ENCODE measurements at places on chromosomes 13 and 19. TPM values are rescaled to one million over a fixed set of nuclear protein-coding genes. Genes with fewer than 3 reads are reported as not detected.

DNA sequence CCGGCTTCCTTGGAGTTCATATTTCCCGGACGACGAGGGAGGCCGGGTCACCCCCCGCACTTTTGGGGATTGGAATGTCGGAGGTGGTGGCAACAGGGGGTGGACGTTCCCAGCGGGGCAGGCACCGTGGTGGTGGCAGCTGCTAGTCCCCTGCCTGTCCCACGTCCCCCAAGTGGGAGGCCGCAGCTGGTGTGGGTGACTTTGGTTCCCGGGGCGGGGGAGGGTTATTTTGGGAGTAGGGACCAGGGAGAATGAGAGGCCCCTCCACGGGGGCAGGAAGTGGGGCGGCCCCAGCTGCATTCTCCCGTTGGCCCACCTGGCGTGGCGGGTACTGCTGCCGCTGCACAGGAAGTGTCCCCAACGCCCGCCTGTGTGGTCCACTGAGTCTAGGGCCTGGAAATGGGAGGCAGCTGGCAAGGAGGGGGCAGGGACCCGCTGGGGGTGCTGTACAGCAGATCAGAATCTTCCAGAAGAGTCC, 11.1 kb upstream of the PLIN3 start:
- DNase-seq = peak; percentile 30

- no peak for DNase-seq
Measured at GRCh38 chr13:55705526-55705925, 1435.2 kb upstream of the PRR20A start.

- peak; percentile 15 for DNase-seq
Measured at GRCh38 chr19:4506449-4507149, 11.7 kb downstream of the PLIN4 start.

GRCh38 chr19:4768934-4769777, 22.4 kb upstream of the FEM1A start:
- DNase-seq = peak; percentile 80

DNA sequence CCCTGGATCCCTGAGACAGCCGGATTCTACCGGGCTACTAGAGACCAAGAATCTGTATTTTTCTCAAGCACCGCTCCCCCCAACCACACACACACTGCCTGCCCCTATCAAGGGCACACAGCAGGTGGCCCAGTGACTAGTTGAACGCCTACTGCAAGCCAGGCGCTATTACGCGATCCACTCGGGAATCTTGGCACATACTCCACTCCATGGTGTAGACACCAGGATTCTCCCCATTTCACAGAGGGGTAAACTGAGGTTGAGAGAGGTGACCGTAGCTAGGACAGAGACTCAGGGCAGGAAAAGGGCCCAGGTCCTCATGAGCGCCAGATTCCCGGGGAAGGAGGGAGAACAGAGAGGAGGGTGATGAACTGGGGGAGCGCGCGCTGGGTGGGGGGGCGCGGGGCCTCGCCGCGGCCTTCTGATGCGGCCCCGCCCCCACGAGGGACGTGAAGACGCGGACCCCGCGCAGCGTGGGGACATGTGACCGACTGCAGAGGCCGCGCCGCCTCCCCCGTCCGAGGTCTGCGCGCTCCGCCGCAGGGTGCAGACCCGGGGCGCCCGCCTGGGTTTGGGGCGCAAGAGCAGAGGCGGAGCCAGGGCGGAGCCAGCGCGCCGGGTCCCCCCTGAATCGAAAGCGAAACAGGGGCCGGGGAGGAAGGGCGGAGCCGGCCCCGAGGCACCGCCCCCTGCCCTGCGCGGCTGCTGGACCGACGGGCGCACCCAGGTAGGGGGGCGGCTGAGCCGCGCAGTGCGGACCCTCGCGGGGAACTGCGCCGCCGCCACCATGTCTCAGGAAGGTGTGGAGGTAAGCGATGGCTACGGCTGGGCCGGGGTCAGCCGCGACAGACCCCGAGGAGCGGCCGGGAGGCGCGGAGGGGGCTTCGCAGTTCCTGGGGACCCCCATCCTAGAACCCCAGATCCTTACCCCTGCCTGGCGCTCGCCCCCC, at the start of gene SHFL:
Gene SHFL, plus strand, starts transcription at position 677 of the 950 bp plus-strand sequence. Its CDS starts 111 bp downstream, at position 788.
- DNase-seq = peak; percentile 89

GRCh38 chr13:30665638-30666037, 47.9 kb downstream of the USPL1 start:
- no peak for DNase-seq

- DNase-seq = no peak
Measured at GRCh38 chr19:2837430-2837829, 3.8 kb upstream of the ZNF555 start.

DNA sequence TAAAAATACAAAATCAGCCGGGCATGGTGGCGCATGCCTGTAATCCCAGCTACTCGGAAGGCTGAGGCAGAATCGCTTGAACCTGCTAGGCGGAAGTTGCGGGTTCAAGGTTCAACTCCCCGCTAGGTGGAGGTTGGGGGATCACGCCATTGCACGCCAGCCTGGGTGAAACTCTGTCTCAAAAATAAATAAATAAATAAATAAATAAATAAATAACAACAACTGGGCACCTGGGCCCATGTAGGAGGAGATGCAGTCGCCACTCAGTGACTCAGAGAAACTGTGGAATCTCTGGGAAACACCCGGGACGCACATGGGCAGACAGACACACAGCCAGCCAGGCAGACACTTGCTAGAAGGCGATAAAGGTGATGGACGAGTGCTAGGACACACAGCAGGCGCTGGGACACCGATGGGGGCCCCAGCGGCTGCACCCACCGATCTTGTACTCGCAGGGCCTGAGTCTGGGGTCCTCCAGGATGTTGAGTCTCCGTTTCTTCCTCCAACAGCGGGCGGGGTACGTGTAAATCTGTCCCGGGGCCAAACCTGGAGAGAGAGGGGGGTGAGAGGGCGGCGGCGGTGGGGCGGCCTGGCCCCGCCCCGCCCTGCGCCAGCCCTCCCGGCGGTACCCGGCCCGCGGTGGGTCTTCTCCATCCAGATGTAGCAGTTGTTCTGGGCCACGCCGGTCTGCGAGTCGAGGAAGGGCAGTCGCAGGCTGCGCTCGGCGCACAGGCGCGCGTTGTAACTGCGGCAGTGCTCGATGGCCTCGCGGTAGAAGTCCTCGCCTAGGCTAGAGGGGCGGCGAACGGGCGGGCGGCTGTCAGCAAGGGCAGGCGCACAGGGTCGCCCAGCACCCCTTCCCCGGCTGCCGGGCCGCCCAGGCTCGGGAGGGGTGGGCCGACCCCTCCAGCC, 1.8 kb downstream of the DPF1 start:
- DNase-seq = no peak

GRCh38 chr19:2603334-2603733, 99.2 kb downstream of the GNG7 start:
- DNase-seq = no peak

DNA sequence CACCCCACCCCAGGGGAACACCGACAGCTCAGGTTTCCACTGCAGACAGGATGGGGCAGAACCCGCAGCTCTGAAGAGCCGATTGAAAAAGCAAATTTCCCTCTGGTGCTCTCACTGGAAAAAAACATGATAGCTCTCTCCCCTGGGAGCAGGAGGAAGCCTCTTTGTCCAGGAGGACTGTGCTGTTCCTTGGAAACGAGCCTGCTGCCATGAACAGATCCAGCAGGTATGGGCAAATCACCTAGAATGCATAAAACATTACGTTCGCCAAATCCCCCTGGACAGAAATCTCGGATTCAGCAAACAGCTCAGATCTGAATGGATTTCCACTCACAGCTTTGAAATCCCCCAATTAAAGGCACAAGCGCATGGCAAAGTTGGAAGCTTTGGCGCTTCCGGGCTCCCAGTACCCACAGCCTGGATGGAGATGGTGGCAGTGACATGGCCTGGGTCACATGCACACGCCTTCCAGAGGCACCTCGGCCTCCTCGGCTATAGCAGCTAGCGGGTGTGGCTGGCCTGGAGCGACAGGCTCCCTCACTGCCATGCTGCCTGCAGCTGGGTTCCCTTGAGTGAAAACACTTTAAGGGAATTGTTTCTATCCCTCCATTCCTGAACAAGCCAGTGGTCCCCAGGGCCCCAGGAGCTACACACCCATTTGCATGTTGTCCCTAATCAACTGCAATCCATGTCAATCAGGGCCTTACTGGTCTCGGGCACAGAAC, 59.1 kb downstream of the CEBPG start:
- no peak for DNase-seq

- DNase-seq = no peak
Measured at GRCh38 chr19:2625434-2625833, 77.1 kb downstream of the GNG7 start.

DNA sequence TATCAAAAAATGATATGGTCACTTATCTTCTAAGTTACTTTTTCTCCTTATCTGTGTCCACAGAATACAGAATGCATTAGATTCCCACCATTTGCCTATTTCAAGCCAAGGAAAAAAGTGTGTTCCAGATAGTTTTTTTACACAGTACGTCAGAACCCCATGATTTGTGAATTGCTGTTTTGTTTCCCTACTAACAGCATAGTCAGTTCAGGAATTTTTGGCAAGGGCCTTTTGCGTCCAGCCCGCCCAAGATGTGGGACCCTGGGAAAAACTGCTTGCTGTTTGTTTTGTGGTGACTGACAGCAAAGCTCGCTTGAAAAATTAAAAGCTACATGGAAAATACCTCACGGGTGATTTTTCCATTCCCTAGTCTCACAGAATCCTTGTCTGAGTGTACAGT, 20.4 kb upstream of the FAM216B start:
- no peak for DNase-seq

- peak; percentile 77 for DNase-seq
Measured at GRCh38 chr19:45059258-45059965, 16.9 kb downstream of the ZNF296 start.

DNA sequence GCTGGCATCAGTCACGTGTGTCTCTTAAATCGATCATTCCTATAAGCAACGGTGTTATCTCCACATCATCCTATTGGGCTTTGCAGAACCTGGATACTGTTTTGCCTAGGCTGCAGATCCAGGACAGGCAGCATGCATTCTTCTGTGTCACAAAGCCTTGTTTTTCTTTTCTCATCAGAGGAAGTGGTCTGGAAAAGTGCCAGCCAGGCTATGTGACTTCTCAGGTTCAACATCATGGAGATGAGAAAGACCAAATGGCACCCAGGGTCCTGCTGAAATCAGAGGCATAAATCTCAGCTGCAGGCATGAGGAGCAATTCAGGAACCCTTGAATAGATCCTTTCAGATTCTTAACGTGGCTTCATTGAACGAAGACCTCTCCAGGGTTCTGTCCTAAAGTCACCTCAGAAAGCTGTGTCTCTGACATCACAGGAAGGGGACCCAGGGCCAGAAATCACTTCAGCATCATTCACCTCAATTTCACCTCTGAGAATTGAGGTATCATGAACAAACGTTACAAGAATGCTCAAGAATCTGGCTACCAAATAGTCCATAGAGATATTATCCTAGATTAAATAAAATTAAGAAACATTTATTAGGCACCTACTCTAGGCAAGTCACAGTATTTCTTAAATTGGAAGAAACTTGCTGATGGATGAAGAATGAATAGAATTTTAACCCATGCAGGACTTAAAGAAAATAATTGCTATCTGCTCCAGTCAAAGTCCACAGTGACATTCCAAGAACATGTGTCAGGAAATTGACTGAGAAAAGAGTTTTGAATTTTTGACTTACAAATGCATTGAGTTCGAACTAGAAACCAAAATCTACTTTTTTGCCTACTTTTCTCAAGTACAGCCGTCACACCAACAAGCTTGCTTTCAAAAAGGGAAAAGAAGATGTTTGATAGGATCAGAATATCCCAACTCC, 124.1 kb downstream of the COG6 start:
- no peak for DNase-seq

- no peak for DNase-seq
Measured at GRCh38 chr13:77033717-77034302, 6.9 kb upstream of the FBXL3 start.

- DNase-seq = no peak
Measured at GRCh38 chr13:81058211-81058915, 717.4 kb upstream of the SPRY2 start.

GRCh38 chr19:17460372-17461230, at the start of gene NXNL1:
TSS of gene NXNL1 (minus strand) at chr19:17460926. CDS start at chr19:17460869, 57 bp downstream.
- no peak for DNase-seq

- DNase-seq = no peak
Measured at GRCh38 chr19:17772172-17772571, 20.9 kb downstream of the FCHO1 start.

DNA sequence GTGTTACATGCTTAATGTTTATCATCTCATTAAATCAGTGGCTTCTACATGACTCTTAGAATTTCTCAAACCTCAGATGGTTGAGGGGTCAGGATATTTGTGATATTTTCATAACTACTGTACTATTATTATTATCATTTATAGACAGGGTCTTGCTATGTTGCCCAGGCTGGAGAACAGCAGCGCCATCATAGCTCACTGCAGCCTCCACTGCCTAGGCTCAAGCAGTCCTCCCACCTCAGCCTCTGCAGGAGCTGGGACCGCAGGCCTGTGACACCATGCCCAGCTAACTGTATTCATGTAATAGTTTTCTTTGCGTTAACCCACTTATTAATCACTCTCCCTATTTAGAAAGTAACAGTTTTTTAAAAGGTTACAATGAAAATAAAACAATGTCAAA, 9.5 kb downstream of the IER2 start:
- DNase-seq = no peak

DNA sequence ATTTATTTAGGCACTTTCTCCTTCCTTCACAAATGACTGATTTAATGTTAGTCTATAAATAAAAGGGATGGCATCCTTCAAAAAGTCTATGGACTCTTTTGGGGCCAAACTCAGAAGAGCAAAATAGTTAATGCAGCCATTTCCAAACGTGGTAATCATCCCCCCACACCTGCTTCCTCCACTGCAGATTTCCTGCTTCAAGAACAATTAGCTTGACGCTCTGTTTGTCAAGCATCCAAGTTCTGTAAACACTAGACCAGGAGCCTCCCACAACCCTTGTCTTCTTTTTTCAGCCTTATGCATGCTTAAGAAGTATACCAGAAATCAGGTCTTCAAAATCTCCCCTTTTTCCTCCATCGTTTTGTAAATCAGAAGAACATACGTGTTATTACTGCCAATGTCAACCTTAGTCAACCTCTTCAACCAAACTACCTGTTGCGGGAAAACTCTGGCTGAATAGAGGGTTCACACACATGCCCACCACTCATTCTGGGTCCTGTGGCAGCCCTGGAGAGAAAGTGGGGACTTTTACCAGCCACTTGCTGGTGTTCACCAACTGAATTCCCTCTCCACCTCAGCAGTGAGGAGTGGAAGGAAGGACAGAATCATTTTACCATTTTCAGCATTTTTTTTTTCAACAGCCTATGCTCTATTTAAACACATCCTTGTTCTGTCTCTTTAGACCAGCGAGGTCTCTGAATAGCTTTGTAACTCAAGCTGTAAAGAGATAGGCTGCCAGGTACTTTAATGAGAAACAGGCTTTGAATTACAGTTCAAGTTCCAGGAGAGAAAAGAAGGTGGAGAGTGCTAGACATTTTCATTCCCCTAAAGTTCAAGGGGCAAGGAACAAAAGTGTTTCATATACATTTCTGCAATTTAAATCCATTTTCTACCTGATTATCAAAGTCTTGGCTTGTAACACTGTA, 39.1 kb downstream of the EFNB2 start:
- DNase-seq = no peak

The AKT2 gene
- total RNA-seq = 141 TPM

The ELOF1 gene
- total RNA-seq = 63.8 TPM

The VAV1 gene
- total RNA-seq = 65.2 TPM

The AXL gene
- total RNA-seq = 0.42 TPM

The HSPB6 gene
- total RNA-seq = 0.39 TPM

The ZNF547 gene
- total RNA-seq = 1.8 TPM

The CPB2 gene
- total RNA-seq = not detected

The LIM2 gene
- not detected for total RNA-seq

The OR7C1 gene
- not detected for total RNA-seq

The TNFSF9 gene
- total RNA-seq = 2.5 TPM

The UNC13A gene
- total RNA-seq = not detected

The KCNRG gene
- total RNA-seq = 0.37 TPM

The KCNK6 gene
- 6.6 TPM for total RNA-seq

The CASP14 gene
- total RNA-seq = not detected

The TRAPPC2B gene
- 8.2 TPM for total RNA-seq

The ATP12A gene
- total RNA-seq = 0.66 TPM
